ENCODE measurements at places on chromosomes 2 and 18.

GRCh38 chr2:166563894-166564293 is 69.8 kb upstream of the SCN7A start:
- no peak for DNase-seq
- H3K27me3 ChIP-seq, result no peaks in the 10 kb centered on the region
- no peak overlapping the region for H3K4me3 ChIP-seq
- H3K4me1 ChIP-seq, result no peaks in the 10 kb centered on the region
- H3K36me3 ChIP-seq, result no peaks in the 10 kb centered on the region

GRCh38 chr2:166439078-166439477 is 55.0 kb downstream of the SCN7A start:
- DNase-seq, result no peak
- H3K36me3 ChIP-seq, result no peaks in the 10 kb centered on the region
- no peaks in the 10 kb centered on the region for H3K4me1 ChIP-seq
- H3K4me3 ChIP-seq, result no peak overlapping the region

DNA sequence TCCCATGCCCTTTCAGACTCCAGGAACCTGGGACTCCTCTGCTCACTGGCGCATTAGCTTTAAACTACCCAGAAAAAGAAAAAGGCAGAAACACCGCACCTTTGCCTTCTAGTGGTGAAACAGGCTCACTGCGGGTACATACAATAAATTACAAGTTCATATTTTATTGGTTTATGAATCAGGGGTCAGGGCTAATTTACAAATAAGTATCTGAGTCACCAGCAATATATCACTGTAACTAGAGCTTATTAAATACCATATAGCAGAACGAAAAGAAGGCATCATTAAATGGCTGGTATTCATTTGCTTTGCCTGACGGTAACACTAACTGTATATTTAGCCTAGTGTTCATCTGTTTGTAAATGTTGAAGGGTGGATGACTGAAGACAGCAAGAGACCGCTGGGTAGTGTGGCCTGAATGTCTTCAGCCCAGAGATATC is 26.9 kb upstream of the DTNB start:
- H3K36me3 ChIP-seq, result no peaks in the 10 kb centered on the region
- DNase-seq, result peak; percentile 11
- no peaks in the 10 kb centered on the region for H3K4me1 ChIP-seq

GRCh38 chr2:217394510-217395351 is 534.9 kb upstream of the TNP1 start:
- H3K4me1 ChIP-seq, result peaks cover 11% of the 10 kb centered on the region
- no peak for DNase-seq
- no peak overlapping the region for H3K27ac ChIP-seq
- H3K36me3 ChIP-seq, result peaks cover 10% of the 10 kb centered on the region
- no peak overlapping the region for H3K4me3 ChIP-seq
- H3K27me3 ChIP-seq, result no peaks in the 10 kb centered on the region

DNA sequence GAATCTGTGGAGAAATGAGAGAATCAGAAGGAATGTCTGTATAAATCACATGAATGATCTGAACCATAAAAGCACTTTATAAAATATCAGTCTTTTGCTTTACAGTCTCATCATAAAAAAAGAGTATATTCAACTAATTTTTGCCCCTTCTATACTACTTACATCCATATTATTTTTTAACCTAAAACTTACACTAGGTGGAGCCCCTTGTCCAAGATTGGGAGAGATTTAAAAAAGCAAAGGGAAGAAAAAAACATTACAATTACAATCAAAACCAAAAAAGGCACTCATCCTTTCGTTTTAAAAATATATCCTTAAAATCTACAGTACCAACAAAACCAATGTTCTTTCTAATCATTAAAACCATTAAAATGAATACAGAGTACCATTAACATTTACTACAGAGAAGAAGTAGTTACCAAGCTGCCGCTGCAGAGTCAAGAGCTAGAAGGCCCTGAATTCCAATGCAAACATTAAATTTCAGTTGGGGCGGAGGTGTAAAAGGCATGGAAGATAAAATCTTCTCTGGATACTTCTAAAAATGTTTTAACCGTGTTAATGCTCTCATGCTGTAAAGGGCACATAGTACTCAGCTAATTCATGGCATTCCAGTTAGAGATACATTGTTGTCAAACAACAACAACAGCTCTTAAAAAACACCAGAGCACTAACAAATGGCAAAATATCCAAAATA is 56.7 kb upstream of the EPB41L3 start:
- H3K27ac ChIP-seq, result no peak overlapping the region
- peaks cover 10% of the 10 kb centered on the region for H3K27me3 ChIP-seq
- H3K36me3 ChIP-seq, result no peaks in the 10 kb centered on the region
- DNase-seq, result no peak
- no peak overlapping the region for H3K4me3 ChIP-seq

GRCh38 chr2:207481924-207482323 is 47.8 kb upstream of the CREB1 start:
- no peaks in the 10 kb centered on the region for H3K27me3 ChIP-seq
- DNase-seq, result no peak
- no peak overlapping the region for H3K27ac ChIP-seq
- H3K4me1 ChIP-seq, result peaks cover 43% of the 10 kb centered on the region
- H3K36me3 ChIP-seq, result no peaks in the 10 kb centered on the region
- no peak overlapping the region for H3K4me3 ChIP-seq

DNA sequence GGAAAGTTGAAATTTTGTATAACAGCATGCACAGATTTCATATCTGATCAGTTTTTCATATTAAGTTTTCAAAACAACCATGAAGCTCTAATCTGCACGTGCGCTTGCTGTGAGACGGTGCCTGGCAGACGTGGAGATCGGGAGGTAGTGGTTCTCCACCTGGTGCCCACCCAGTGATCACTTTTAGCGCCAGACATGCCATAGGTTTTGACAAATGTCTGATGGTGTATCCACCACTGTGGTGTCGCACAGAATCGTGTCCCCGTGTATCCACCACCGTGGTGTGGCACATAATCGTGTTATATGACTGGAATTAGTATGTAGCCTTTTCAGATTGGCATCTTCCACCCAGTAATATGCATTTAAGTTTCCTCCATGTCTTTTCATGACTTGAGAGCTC is 40.9 kb upstream of the KCNG2 start:
- H3K4me1 ChIP-seq, result no peaks in the 10 kb centered on the region
- no peak overlapping the region for H3K27ac ChIP-seq
- no peak overlapping the region for H3K4me3 ChIP-seq
- DNase-seq, result no peak
- peaks cover 45% of the 10 kb centered on the region for H3K36me3 ChIP-seq

- H3K27me3 ChIP-seq, result no peaks in the 10 kb centered on the region
- H3K4me3 ChIP-seq, result no peak overlapping the region
These were observed 31.2 kb downstream of the RAB1A start for GRCh38 chr2:65098741-65099140.

DNA sequence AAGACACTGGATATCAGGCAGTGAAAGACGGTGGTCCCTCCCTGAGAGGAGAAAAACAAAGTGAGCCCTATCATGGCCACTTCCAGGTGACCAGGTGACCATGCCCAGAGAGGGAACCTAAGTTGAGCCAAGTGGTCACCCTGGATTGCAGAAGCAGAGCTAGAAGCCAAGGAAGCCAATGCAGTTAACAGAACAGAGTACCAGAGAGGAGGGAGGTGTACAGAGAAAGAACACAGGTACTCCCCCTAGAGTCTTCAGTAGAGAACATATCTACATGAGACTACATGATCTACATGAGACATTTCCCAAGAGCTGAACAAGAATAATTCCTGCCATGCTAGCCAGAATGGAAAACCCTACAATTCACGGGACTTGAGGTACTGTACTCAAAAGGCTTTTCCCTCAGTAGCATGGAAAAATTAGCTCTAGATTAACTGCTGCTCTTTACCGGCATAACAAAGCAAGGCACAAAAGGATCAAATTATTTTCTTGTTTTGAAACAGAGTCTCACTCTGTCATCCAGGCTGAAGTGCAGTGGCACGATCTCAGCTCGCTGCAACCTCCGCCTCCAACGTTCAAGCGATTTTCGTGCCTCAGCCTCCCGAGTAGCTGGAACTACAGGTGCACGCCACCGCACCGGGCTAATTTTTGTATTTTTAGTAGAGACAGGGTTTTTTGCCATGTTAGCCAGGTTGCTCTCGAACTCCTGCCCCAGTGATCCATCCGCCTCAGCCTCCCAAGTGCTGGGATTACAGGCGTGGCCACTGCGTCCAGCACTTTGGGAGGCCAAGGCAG is 23.5 kb downstream of the ROCK2 start:
- DNase-seq, result no peak
- H3K27ac ChIP-seq, result no peak overlapping the region
- H3K4me1 ChIP-seq, result peaks cover 3% of the 10 kb centered on the region
- no peak overlapping the region for H3K4me3 ChIP-seq
- H3K36me3 ChIP-seq, result peaks cover 3% of the 10 kb centered on the region

GRCh38 chr2:224389317-224389716 is 12.6 kb downstream of the FAM124B start:
- DNase-seq, result no peak
- H3K27ac ChIP-seq, result no peak overlapping the region
- H3K4me3 ChIP-seq, result no peak overlapping the region
- no peaks in the 10 kb centered on the region for H3K4me1 ChIP-seq
- peaks cover 7% of the 10 kb centered on the region for H3K27me3 ChIP-seq
- H3K36me3 ChIP-seq, result no peaks in the 10 kb centered on the region

- H3K4me1 ChIP-seq, result no peaks in the 10 kb centered on the region
- no peak for DNase-seq
- no peak overlapping the region for H3K27ac ChIP-seq
- H3K36me3 ChIP-seq, result no peaks in the 10 kb centered on the region
- no peak overlapping the region for H3K4me3 ChIP-seq
- peaks cover 9% of the 10 kb centered on the region for H3K27me3 ChIP-seq
These were observed 50.5 kb downstream of the DHRS9 start for GRCh38 chr2:169119851-169120250.

DNA sequence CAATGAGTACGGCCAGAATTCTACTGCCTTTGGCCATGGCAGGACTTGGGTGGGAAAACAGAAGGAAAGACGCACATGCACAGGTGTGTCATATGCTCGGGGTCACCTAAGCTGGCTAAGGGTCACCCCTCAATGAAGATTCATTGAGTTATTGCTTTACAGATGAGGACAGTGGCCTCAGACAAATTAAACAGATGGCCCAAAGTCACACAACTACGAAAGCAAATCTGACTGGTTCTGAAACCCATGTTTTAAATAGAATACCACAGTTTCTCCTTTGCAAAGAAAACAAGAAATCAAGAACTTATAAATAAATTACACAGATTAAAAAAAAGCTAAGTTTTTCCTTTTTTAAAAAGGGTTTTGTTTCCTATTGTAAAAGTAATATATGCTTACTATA is 70.5 kb downstream of the ID2 start:
- H3K4me1 ChIP-seq, result peaks cover 6% of the 10 kb centered on the region
- no peaks in the 10 kb centered on the region for H3K27me3 ChIP-seq
- no peak for DNase-seq
- peaks cover 30% of the 10 kb centered on the region for H3K36me3 ChIP-seq
- no peak overlapping the region for H3K27ac ChIP-seq

GRCh38 chr18:60506682-60507081 is 134.1 kb upstream of the MC4R start:
- no peaks in the 10 kb centered on the region for H3K27me3 ChIP-seq
- no peaks in the 10 kb centered on the region for H3K4me1 ChIP-seq
- no peaks in the 10 kb centered on the region for H3K36me3 ChIP-seq
- DNase-seq, result no peak
- H3K27ac ChIP-seq, result no peak overlapping the region

GRCh38 chr2:30990671-30991070 is 147.6 kb downstream of the GALNT14 start:
- no peak for DNase-seq
- H3K27ac ChIP-seq, result no peak overlapping the region
- H3K4me1 ChIP-seq, result no peaks in the 10 kb centered on the region
- H3K27me3 ChIP-seq, result no peaks in the 10 kb centered on the region

GRCh38 chr2:230668939-230669303 is 43.7 kb upstream of the CAB39 start:
- H3K4me1 ChIP-seq, result peaks cover 79% of the 10 kb centered on the region
- H3K36me3 ChIP-seq, result no peaks in the 10 kb centered on the region
- DNase-seq, result no peak
- H3K27me3 ChIP-seq, result no peaks in the 10 kb centered on the region

- H3K36me3 ChIP-seq, result no peaks in the 10 kb centered on the region
- H3K27ac ChIP-seq, result no peak overlapping the region
- peaks cover 17% of the 10 kb centered on the region for H3K4me1 ChIP-seq
- no peak for DNase-seq
- H3K4me3 ChIP-seq, result no peak overlapping the region
These were observed 123.5 kb upstream of the CAPN13 start for GRCh38 chr2:30930716-30931115.

- H3K4me3 ChIP-seq, result no peak overlapping the region
- H3K36me3 ChIP-seq, result no peaks in the 10 kb centered on the region
- H3K27ac ChIP-seq, result no peak overlapping the region
These were observed 680.1 kb upstream of the RAB6C start for GRCh38 chr2:129299338-129299737.

- H3K4me3 ChIP-seq, result no peak overlapping the region
- H3K27me3 ChIP-seq, result peaks cover 8% of the 10 kb centered on the region
- H3K4me1 ChIP-seq, result no peaks in the 10 kb centered on the region
- H3K36me3 ChIP-seq, result no peaks in the 10 kb centered on the region
These were observed 311.7 kb downstream of the EIPR1 start for GRCh38 chr2:3065928-3066327.

- H3K27me3 ChIP-seq, result no peaks in the 10 kb centered on the region
- H3K27ac ChIP-seq, result no peak overlapping the region
- no peak for DNase-seq
- no peak overlapping the region for H3K4me3 ChIP-seq
- H3K36me3 ChIP-seq, result peaks cover 14% of the 10 kb centered on the region
These were observed 62.3 kb downstream of the ADCY3 start for GRCh38 chr2:24857746-24858145.

DNA sequence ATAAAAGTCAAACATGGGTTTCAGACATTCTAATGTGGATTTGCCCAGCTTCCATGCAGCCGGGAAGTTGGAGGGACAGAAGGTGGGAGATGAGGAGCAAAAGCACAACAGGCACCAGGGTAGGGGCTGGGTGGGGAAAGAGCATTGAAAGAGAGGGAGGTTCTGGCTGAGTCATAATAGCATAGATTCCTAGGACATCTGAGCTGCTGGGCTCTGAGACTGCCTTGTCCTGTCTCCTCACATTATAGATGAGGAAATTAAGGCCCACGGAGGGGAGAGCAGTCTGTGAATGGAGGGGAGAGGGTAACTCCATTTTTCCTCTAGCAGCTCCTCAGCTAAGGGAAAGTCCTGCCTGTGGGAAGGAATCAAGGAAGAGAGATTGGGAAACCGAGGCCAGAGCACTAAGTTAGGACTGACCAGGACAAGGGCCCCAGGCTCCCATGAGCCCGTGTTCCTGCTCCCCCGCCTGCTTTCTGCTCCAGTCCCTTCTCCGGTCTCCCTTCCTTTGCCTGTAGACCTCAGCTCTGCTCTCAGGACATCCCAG is 26.2 kb downstream of the SH2D6 start:
- H3K27me3 ChIP-seq, result no peaks in the 10 kb centered on the region
- DNase-seq, result no peak
- H3K4me1 ChIP-seq, result peaks cover 6% of the 10 kb centered on the region
- no peaks in the 10 kb centered on the region for H3K36me3 ChIP-seq
- H3K4me3 ChIP-seq, result no peak overlapping the region
- no peak overlapping the region for H3K27ac ChIP-seq

- no peaks in the 10 kb centered on the region for H3K36me3 ChIP-seq
- no peak for DNase-seq
- no peak overlapping the region for H3K4me3 ChIP-seq
- H3K27ac ChIP-seq, result no peak overlapping the region
- no peaks in the 10 kb centered on the region for H3K4me1 ChIP-seq
- no peaks in the 10 kb centered on the region for H3K27me3 ChIP-seq
These were observed 44.1 kb upstream of the LHCGR start for GRCh38 chr2:48799601-48800000.

GRCh38 chr2:238853721-238854120 is 5.8 kb downstream of the TWIST2 start:
- no peak for DNase-seq
- no peaks in the 10 kb centered on the region for H3K36me3 ChIP-seq
- no peak overlapping the region for H3K4me3 ChIP-seq
- no peaks in the 10 kb centered on the region for H3K4me1 ChIP-seq

Data from activated naive CD8-positive, alpha-beta T cell treated with anti-CD3 and anti-CD28 coated beads, Interleukin-2, amount 50 U/mL, for 24 hours (primary cell).